ENCODE measurements at places on chromosomes 1 and 21. TPM values are rescaled to one million over a fixed set of nuclear protein-coding genes. Genes with fewer than 3 reads are reported as not detected.

SLAMF8 gene
- polyA plus RNA-seq = 0.96 TPM

MPZ gene
- 2.2 TPM for polyA plus RNA-seq

CD1E gene
- polyA plus RNA-seq = 0.11 TPM

NR1I3 gene
- 3.7 TPM for polyA plus RNA-seq

SPOCD1 gene
- 0.39 TPM for polyA plus RNA-seq

TMEM82 gene
- polyA plus RNA-seq = 6.3 TPM

CEP104 gene
- 38.0 TPM for polyA plus RNA-seq

PPIAL4G gene
- 0.09 TPM for polyA plus RNA-seq

CFAP74 gene
- polyA plus RNA-seq = 1.2 TPM

GRCh38 chr1:214923278-214923915 is 159.1 kb upstream of the KCNK2 start:
- DNase-seq = peak; percentile 29

DNA sequence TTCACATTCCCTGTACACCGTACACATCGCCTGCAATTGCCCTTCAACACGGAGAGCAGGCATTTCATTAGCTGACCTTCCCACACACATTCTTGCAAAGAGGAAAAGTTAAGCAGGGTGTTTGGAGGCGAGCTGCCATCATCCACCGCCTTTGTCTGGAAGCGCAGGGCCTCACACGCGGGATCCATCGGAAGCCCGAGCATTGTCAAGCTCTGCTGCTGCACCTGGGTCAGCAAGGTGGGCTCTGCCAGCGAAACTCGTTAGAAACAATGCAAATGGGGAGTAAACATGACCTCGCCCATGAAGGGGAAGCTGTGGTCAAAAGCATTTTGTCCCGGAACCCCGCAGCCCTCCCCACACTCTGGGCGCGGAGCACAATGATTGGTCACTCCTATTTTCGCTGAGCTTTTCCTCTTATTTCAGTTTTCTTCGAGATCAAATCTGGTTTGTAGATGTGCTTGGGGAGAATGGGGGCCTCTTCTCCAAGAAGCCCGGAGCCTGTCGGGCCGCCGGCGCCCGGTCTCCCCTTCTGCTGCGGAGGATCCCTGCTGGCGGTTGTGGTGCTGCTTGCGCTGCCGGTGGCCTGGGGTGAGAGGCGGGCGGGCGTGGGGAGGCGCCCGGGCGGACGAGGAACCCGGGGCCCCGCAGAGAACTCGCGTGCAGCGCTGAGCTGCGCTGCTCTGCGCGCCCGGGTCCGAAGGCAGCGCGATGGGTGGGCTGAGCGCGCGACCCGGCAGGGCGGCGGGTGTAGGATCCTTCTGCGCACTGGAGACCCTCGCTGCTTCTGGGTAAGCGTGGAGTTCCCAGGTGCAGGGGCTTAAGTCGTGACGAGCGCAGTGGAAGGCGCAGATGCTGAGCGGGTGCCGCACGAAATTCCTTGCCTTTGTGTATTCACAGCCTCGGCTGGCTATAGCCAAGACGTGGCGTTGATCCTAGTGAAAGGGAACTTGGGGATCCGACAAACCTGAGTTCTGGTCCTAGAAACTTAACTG is at the start of gene CR1:
CR1 (plus strand) TSS at position 357 of the 992 bp plus-strand sequence; CDS start at position 468, 111 bp downstream.
- no peak for DNase-seq

DNA sequence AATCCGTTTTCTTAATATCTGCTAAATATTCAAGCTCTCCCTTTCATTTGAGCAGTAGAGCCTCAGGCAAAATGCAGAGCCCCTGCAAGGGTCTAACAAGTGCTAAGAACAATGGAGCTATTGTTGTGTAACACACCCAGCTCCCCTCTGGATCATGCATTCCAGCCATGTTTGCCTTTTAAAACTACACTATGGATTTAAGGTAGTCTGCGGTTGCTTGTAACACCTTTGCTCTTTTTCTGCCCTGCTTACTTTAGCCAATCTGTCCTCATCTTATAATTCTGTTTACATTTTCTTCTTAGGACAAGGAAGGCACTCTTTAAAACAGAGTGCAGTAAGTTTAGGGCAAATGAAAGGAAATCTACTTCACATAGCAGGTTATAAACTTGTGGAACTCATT is 60.0 kb upstream of the C1orf105 start:
- DNase-seq = no peak

- no peak for DNase-seq
Observed at GRCh38 chr1:27605796-27606707, 2.1 kb upstream of the AHDC1 start.

DNA sequence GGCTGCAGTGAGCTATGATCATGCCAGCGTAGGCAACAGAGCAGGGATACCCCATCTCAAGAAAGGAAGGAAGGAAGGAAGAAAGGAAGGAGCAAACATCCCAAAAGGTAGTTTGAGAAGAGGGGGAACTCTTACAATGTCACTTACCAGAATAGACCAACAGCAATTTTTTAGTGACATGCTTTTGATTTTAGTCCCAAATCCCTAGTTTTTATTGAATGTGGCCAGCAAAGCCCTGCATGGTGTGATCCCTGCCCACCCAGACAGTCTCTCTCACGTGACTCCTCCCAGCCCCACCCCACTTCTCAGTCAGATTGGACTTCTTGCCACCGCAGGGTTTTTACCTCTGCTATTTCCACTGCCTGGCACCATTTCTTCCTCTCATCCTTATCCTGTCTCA is 39.8 kb upstream of the HNRNPU start:
- no peak for DNase-seq

DNA sequence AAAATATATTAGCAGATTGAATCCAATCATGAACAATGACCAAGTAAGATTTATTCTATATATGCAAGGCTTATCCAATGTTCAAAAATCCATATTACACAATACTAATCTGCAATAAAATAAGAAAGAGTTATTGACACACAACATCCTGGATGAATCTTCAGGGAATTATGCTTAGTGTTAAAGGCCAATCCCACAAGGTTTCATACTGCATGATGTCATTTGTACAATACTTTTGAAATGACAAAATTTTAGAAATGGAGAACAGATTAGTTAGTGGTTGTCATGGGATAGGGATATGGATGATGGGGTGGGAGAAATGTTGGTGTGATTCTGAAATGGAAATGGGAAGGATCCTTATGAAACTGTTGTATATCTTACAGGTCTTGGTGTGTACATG is 425.7 kb downstream of the SIPA1L2 start:
- no peak for DNase-seq

- no peak for DNase-seq
Observed at GRCh38 chr1:201282931-201283829, at the start of gene PKP1. Gene PKP1, plus strand, starts transcription at chr1:201283506. Its CDS starts 197 bp downstream, at chr1:201283703.

DNA sequence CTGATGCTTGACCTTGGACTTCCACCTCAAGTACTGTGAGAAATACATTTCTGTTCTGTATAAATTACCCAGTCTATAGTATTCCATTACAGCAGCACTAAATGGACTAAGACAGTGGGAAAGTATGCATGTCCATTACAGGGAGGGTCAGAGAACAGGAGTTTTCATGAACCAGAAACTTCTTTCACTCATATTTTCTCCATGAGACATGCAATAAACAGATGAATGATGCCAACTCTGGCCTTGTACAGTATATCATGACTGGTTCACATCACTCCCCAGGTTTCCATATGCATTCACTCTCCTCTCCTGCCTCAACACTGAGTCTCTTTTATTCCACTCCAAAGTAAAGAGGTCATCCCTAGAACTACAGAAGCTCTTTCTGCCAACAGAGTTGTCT is 4.5 kb upstream of the IFI16 start:
- no peak for DNase-seq

DNA sequence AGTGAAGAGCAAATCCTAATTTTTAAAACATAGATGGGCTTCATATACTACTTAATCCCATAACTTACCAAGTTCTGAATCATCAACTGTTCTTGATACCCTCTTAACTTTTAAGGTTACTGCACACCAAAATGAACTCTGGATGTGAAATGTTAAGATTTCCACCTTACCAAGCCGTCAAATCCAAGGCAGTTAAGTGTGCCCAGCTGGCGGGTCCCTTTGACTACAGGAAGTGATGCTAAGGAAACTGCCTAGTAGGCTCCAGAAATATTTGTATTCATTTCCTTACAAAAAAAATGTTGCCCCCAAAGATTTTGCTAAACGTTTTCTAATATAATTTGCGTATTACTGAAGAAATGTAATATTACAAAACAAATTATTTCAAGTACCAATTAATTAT is 10.7 kb downstream of the NRIP1 start:
- no peak for DNase-seq

- DNase-seq = no peak
Observed at GRCh38 chr1:159970932-159971342, 16.9 kb upstream of the SLAMF9 start.

DNA sequence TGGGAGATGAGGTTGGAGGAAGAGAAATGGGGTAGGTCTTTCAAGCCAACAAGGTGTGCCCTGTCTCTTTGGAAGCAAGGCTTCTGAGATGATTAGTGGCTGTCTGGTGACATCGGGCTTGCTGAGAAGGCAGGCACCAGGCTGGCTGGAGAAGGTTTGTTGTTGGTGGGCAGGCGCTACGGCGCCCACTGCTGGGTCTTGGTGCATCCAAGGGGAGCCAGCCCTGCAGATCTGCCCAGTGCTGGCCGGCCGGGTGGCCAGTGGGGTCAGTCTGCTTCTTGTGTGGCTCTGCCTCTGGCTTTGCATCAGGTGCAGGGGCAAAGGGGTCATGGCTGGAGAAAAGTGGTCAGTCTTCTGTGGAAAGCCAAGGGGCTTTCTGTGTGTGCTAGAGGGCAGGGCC is 126.2 kb downstream of the TLR5 start:
- DNase-seq = no peak

- DNase-seq = no peak
Observed at GRCh38 chr1:157140063-157140588, 1.9 kb upstream of the ETV3 start.

GRCh38 chr1:227728059-227728891 is 6.8 kb downstream of the JMJD4 start:
- no peak for DNase-seq

- peak; percentile 69 for DNase-seq
Observed at GRCh38 chr1:153626904-153627714, at the start of gene S100A13. Gene S100A13, minus strand, starts transcription at chr1:153627505. Its CDS starts 1,033 bp downstream, at chr1:153626472.

DNA sequence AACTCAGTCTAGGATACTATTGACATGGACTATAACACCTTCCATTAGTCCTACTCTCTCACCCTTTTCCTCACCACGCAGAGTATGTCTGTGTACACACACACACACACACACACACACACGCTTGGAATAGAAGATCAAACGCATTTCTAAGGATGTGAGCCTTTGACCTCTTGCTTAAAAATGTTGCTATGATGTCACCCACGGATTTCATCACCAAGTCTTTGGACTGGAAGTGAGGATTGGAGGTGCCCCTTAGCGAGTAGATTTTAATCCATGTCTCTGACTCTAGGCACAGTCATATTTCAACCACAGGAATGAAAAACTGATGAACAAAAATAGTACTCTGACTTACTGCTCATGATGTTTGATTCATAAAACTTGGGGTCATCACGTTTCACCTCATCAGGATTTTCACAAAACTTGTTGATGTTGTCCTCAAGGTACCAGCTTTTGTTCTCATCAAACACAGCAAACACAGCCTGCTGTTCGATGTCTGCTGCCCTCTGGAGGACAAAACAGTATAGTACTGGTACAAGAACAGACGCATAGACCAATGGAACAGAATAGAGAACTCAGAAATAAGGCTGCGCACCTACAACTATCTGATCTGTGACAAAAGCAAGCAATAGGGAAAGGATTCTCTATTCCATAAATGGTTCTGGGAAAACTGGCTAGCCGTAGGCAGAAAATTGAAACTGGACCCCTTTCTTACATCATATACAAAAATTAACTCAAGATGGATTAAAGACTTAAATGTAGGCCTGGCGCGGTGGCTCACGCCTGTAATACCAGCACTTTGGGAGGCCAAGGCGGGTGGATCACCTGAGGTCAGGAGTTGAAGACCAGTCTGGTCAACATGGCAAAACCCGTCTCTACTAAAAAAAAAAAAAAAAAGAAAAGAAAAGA is 39.9 kb downstream of the F5 start:
- DNase-seq = peak; percentile 38

GRCh38 chr1:26786437-26787380 is 1.0 kb upstream of the PIGV start:
- no peak for DNase-seq

DNA sequence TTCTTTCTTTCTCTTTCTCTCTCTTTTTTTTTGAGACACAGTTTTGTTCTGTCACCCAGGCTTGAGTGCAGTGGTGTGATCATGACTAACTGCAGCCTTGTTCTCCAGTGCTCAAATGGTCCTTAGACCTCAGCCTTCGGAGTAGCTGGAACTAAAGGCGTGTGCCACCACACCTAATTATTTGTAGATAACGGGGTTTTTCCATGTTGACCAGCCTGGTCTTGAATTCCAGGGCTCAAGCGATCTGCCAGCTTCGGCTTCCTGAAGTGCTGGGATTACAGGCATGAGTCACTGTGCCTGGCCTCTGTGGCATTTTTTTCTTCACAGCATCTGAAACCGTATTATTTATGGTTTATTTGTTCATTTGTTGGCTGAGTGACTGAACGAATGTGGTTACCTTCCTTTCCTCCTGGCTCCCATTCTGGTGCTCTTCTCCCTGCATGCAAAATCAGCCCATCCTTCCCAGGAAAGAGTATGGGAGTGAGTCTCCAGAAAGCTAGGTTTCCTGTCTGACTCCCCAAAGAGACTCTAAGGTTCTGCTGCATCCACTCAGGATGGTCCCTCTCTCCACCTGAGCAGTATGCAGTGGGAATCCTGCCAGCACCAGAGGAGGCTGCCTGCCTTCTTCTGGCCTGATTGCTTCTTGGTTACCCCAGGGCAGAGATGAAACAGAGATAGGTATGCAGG is 155.0 kb upstream of the BEND5 start:
- no peak for DNase-seq

GRCh38 chr1:206036663-206037455 is 13.2 kb upstream of the CTSE start:
- DNase-seq = no peak

GRCh38 chr1:115182012-115182715 is 92.9 kb upstream of the TSPAN2 start:
- no peak for DNase-seq

GRCh38 chr1:7478809-7479499 is 292.1 kb upstream of the VAMP3 start:
- DNase-seq = peak; percentile 91

DNA sequence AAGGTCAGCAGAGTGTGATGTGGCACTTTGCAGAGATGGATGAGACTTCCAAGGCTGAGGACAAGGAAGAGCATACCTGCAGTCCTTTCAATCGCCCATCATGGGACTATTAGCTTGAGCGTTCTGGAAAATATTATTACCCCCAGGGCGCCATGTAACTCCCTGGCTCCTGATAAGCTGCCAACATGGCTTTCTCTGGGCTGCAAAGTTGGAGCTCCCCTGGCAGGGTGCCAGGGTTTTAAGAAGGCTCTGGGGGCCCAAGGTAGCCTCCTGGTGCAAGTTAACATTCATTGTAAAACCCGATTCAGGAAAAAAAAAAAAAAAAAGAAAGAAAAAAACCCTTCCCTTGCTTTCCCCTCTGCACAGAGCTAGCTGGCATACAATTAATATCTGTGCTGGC is 196.7 kb downstream of the PBX1 start:
- DNase-seq = no peak

DNA sequence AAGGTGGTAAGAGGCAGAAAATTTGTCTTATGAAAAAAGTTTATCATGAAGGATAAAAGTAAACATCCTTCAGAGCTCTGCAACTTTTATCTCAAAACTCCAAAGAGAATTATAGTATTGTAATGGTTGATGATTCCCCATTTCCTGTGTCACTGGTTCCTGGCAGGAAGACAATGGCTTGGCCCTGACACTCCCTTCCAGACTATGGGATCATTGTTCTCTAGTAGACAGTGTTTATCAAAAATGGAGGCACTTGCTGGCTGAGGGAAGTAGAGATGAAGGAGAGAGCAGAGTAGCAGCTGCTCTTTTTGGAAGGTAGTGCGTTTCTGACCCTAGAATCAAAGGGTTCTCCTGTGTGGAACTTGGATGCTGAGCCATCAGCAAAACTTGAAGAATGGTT is 145.9 kb upstream of the ATP1B1 start:
- no peak for DNase-seq

GRCh38 chr1:81804312-81804711 is 3.6 kb downstream of the ADGRL2 start:
- DNase-seq = no peak
